ENCODE measurements at places on chromosomes 3 and 15.

GRCh38 chr15:80159811-80160569 is 7.2 kb downstream of the FAH start:
- DNase-seq, result no peak

GRCh38 chr15:80906159-80906766 is 83.4 kb downstream of the MESD start:
- no peak for DNase-seq

DNA sequence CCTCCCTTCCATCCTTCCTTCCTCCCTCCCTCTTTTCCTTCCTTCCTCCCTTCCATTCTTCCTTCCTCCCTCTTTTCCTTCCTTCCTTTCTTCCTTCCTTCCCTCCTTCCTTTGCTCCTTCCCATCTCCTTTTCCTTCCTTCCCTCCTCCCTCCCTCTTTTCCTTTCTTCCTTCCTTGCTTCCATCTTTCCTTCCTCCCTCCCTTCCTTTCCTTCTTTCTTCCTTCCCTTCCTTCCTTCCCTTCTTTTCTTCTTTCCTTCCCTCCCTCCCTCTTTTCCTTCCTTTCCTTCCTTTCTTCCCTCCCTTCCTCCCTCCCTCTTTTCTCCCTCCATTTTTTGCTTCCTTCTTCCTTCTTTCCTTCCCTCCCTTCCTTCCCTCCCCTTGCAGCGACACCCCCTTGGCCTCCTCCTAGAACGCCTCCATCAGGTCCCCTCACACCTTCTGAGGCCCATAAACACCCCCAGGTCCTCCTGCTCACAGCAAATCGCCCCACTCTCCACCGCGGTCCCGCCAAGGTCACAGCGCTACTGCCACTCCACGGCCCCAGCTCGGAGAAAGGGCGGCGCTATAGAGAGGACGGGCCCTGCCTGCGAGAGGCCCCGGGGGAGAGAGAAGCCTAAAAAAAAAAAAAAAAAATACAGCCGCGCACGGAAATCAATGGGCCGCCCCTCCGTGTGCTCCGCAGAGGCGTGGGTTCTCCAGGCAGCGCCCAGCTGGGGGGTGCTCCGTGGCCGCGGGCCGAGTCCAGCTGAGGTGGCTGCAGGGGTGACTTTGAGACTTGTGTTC is 328.2 kb downstream of the OCA2 start:
- DNase-seq, result no peak

DNA sequence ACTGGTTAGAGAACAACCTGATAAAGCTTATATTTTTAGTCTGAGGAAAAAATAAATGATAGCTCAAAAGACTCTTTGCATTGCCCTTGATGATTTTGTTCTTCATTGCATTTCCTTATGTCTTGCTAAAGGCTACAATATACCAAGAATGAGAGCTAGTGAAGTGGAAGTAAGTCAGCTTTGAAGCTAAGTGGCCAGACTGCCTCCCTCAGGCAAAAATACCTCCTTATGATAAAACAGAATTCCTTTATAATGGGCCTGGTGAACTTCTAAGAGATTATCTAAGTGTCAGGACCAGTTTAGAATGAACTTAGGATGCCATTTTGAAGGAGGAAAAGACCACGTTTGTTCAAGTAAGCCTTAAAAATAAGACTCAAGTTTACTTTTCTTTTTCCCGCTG is 678.4 kb downstream of the ROBO2 start:
- no peak for DNase-seq

GRCh38 chr15:77508541-77509243 is 88.0 kb downstream of the HMG20A start:
- DNase-seq, result no peak

- DNase-seq, result no peak
These were observed 341.5 kb downstream of the FOXP1 start for GRCh38 chr3:71241981-71242560.

- DNase-seq, result no peak
These were observed 188.6 kb upstream of the EPHA3 start for GRCh38 chr3:88918841-88919240.

GRCh38 chr3:97720417-97720816 is 44.1 kb upstream of the ARL6 start:
- no peak for DNase-seq

DNA sequence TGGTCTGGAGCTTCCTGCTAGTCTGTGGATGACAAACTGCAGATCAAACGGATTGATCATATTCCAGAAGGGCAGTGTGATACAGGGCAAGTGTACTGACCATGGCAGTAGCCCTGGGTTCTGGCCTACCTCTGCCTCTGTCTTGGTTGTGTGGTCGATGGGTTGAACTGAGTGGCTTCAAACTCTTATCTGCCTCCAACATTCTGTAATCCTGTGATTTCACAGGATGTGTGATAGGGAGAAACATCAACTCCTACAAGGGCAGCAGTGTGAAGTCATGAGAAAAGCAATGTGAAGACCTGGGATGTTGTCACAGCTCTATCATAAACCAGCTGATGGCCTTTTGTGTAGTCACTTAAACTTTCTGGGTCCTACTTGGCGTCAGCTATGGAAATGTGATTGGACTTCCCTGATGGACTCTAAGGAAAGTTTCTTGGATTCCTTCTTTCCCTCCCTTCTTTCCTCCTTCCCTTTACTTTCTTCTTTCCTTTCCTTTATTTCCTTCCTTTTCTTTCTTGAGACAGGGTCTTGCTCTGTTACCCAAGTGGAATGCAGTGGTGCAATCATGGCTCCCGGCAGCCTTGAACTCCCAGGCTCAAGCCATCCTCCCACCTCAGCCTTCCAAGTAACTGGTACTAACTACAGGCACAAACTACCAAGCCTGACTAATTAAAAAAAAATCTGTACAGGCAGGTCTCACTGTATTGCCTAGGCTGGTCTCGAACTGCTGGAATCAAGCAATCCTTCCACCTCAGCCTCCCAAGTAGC is 114.8 kb downstream of the BBX start:
- no peak for DNase-seq

DNA sequence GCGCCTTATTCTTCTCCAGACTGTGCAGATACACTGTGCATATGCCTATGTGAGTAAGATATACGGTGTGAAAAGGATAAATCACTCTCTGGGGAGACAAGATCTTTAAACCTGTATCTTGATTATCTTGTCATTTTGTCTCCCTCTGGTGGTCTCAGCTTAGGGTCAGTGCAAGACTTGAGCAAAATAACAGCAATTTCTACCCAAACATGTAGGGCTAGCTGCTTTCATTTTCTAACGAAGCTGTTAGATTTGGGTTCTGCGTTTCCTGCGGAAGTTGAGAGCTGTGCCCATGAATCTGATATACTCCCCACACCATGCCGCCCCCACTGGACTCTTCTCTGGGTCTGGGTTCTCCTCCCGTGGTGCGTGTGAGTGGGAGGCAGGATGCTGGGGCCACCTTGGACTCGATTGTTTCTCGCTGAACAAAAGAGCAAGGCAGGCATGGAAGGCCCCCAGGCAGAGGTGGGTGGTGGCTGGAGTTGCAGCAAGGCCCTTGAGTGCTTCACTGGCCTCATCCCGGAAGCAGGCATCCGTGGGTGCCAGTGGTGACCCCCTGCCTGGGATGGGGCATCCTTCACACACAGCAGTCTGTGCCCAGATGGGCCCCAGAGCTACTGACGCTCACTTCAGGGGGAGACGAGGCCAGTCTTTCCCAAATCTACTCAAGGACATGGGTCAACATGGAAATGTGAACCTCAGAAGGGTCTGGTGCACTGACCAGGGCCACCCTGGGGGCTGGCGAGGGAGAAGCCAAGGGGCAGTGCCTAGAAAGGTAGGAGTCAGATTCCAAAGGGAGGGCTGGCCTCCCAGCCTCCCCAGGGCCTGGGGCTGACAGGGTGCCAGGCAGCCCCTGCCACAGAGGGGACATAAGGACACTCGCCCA is 179.6 kb downstream of the NSMCE3 start:
- DNase-seq, result no peak

DNA sequence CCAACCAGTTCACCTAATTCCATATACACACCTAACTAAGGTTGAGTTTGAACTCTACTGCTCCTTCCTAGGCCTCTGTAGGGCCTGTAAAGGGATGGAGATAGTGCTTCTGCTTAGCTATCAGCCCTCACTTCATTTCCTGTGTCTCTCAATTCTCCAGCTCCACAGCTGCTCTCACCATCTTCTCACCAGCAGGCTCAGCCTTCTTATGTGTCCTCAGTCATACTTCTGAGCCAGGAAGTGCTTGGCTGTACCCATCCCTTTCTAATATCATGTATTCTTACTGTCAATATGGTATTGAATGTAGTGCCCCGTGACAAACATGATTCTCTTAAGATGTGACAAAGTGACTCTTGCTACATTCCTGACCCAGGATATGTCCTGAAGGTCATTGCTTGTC is 116.9 kb downstream of the SLC9A9 start:
- DNase-seq, result no peak

DNA sequence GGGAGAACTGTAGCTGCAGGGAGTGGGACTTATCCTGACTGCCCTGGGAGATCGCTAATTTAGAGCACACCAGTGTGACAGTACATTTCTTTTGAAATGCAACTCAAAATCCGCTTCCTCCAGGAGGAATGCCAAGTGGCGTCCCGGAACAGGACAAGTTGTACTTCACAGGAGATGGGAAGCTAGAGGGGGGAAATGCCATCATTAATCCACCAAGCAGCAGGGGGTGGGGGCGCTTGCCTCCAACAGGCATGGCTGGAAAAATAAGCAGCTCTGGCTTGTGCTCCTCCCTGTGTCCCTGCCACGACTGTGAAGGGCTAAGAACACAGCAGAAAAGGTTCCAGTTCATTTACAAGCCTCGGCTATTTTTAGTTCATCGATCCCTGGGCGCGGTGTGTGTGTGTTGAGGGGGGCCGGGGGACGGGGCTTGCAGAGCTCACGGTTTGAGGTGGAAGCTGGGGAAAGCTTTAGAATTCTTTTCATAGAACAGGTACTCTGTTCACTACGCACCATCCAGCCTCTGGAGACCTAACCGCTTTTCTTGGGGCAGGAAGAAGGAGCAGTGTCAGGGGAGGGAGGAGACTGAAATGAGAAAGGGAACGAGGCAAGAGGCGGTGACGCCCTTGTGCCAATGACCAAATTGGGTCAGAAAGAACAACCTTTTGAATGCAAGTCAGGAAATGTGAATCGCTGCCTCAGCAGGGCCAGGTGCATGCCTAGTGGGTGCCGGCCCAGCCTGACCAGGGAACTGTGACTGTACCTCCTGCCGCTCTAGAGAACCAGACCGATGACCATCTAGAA is 51.8 kb upstream of the DGKG start:
- DNase-seq, result no peak

- no peak for DNase-seq
These were observed 108.9 kb upstream of the KLF13 start for GRCh38 chr15:31217566-31218270.

GRCh38 chr15:84714821-84715220 is 1.1 kb downstream of the SEC11A start:
- no peak for DNase-seq

GRCh38 chr3:38958026-38958720 is 93.6 kb downstream of the SCN11A start:
- DNase-seq, result no peak

DNA sequence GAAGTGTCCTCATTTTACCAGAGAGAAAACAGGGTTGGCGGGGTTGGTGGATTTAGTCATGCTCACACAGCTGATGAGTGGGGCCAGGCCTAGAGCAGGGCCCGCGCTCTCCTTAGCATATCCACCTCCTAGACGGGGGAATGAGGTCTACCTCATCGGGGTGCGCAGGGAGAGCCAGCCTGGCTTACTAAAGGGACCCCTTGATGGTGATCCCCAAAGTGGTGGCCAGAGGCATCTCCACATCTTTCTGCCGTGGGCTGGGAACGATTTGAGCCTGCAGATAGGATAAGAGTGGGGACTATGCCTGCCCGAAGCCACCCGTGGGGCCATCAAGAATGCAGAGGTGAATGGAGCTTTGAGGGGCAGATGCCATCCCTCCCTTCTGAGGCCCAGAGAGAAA is 69.4 kb downstream of the UMPS start:
- DNase-seq, result no peak

- no peak for DNase-seq
These were observed 101.3 kb downstream of the DPH6 start for GRCh38 chr15:35444557-35445204.

DNA sequence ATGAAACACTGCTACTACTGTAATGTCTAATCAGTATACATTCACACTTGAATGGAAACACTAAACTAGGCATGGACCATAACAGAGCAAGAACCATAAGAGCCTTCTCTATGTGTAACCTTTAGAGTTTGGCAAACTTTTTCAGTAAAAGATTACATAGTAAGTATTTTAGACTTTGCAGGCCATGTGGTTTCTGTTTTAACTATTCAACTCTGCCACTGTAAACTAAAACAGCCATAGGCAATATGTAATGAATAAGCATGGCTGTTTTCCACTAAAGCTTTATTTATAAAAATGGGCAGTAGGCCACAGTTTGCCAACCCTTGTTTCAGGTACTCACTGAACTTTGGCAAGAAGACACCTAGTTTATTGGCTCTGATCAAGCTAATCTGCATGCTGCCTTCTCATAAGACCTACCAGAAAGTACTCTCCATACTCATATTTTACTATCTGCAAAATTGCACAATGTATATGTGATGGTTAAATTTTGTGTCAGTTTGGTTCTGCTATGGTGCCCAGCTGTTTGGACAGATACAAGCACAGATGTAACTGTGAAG is 46.0 kb downstream of the UACA start:
- no peak for DNase-seq

GRCh38 chr3:11915621-11916424 is 69.1 kb upstream of the TAMM41 start:
- no peak for DNase-seq

GRCh38 chr3:53795789-53796560 is 50.2 kb downstream of the CHDH start:
- no peak for DNase-seq

GRCh38 chr3:23620638-23621015 is 185.1 kb upstream of the UBE2E1 start:
- DNase-seq, result no peak

GRCh38 chr3:190019844-190020243 is 100.9 kb downstream of the P3H2 start:
- no peak for DNase-seq

Measured in activated CD8-positive, alpha-beta memory T cell treated with anti-CD3 and anti-CD28 coated beads for 48 hours (primary cell).